ENCODE measurements at places on chromosomes 3 and 15.

DNA sequence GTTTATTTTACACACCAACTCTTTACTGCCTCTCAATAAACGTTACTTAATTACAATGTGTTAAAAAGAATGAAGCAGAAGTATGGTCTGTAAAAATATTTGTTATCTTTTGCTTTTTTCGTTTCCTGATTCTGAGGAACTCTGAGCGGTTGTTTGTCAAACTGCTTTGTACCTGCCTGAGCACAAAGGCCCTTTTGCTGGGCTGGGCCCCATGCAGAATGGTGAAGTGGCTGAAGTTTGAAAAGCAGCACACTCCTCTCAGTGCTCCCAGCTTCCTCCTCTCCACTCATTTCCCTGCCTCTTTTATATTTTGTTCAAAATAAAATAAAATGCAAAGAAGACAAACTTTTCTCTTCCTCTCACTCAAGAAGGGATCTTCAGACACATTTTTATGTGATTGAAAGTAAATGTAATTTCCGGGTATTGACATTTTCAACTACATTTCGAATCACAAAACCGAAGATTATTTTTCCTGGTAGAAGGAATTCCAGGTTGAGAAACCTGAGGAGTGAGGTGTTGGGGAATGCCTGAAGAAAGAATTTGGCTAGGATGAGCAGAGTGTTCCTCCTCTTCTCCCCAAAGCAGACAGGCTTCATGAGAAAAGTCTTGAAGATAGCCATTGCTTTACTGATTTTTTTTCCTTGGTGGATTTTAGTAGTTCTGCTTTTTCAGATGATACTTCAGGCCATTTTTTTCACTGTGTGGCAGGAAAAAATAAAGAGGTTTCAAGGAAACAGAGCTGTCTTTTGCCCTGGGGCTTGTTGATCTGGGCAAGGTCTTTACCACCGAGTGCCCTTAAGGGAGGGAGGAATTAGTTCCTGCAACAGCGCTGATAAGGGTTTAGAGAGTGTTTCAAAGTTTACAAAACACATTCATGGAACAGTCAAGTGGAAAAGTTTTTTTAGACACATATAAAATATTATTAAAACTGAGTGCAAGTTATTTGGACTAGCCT, 229.8 kb downstream of the NFKBIZ start:
- DNase-seq = no peak

- DNase-seq = peak; percentile 46
Measured at GRCh38 chr3:17412950-17413530, 329.4 kb downstream of the TBC1D5 start.

- no peak for DNase-seq
Measured at GRCh38 chr3:126535636-126536035, 11.7 kb downstream of the CHST13 start.

DNA sequence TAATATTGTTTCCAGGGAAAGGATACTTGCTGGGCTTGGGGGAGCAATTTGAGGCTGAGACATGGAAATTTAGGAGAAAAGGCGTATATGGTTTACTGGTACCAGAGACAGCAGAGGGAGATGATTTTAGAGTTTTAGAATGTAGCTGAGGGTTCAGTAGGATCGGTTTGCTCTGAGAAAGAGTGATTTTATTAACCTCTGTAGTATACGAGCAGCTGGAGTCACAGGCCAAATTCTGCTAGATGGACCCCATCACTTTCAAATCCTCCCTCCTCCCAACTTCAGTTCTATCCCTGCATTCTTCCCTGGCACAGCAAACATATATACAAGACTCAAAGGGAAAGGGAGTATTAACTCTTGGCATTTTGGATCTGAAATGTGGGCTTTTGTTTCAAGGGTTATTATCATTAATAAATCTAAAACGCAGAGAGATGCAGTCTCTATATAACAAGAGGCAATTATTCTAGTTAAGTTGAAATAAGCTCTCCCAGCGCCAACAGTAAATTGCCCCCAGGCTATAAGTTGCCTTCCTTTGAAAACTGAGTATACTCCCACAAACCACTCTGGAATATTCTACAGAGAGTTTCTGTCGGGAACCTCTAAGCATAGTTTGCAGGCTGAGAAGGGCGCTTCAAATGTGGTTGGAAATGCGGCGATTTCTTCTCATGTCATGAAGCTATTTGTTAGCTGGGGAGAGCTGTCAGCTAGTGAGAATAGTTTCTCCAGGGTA, 5.4 kb downstream of the CRABP1 start:
- no peak for DNase-seq

DNA sequence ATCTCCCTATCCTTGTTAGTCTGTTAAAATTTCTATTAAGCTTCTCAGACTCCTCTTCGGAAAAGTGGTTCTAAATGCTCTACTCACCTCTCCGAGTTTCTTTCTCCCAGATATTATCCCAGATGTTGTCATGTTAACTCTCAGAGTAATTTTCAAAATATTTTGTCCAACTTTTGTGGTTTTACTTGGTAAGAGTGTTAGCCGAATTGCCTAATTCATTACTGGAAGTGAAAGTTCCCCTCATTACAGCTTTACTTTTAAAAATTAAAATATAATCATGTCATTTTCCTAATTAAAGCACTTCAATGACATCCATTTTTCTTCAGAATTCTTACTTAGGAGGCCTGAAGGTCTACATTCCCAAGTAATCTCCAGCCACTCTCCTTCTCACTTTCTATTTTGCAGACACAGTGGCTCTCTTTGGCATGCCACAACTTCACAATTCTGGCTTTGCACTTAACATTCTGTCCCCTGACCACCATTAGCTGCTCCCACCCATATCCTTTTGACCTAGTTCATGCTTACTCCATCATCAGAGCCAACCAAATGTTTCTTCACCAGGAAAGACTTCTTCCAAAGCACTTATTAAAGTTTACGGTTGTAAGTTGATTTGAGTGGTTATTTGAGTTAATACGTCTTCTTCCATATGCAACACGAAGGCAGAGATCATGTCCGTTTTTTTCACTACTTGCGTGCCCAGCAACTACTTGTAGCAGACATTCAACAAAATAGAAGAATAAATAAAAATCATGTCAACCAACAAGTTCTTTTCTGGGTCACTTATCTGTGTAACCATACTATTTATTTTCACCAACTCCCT, 10.2 kb upstream of the TIPARP start:
- no peak for DNase-seq

DNA sequence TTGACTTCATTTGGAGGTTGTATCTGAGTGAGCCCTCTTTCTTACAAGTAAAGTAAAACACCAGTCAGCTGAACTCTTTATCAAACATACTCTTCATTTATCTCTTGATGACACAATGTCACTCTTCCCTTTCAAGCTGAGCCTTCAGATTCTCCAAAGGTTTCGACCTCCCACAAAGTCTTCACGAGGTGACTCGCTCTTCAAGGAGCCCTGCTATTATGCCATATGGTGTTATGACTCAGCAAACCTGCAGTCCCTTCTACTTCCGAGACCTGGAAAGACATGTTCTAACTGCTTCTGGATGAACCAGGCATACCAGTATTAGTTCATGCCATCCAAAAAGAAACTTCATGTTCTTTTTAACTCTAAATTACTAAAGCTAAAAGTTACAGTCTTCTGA, 23.1 kb downstream of the AADAC start:
- DNase-seq = no peak

- DNase-seq = no peak
Measured at GRCh38 chr3:13873818-13874217, 6.1 kb downstream of the WNT7A start.

GRCh38 chr15:46296002-46296401, 661.2 kb downstream of the SQOR start:
- no peak for DNase-seq

GRCh38 chr3:3927965-3928364, 128.7 kb downstream of the LRRN1 start:
- DNase-seq = no peak

- no peak for DNase-seq
Measured at GRCh38 chr3:53111822-53112221, 18.4 kb downstream of the RFT1 start.

DNA sequence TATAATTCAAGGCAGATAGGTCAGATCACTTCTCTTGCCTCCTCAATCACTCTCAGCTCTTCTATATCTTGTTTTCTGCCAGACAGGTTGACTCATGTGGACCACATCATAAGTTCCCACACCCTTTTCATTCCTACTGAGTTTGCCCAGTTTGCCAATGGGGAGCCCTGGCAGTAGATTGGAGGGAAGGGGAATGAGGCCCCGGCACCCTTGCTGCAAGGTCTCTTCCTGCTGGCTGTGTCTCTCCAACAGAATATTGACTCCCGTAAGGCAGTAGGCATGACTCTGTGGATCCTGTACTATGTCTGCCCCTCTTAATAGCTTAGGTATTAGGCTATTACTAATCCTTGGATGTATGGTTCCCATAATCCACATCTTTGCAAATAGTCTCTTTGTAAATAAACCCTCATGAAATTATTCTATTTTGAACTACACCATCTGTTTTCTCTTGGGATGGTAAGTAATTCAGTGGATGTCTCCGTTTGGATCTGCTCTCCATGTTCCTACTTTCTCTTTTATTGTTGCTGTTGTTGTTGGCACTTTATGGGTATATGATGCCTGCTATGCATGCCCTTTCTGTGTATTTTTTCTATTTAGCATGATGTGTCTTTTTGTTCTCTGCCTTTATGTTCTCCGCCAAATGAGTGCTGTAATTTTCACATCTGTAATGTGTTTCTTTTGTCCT, 65.5 kb upstream of the DCBLD2 start:
- DNase-seq = no peak

- no peak for DNase-seq
Measured at GRCh38 chr3:52834871-52835501, at the start of gene MUSTN1. Gene MUSTN1, minus strand, starts transcription at chr3:52835019. Its CDS starts 71 bp downstream, at chr3:52834948.

GRCh38 chr15:70799667-70800450, 36.5 kb upstream of the UACA start:
- DNase-seq = no peak

GRCh38 chr3:196399485-196399945, 32.7 kb downstream of the UBXN7 start:
- no peak for DNase-seq

All from NCI-H345 (cell line).